ENCODE measurements at places on chromosomes 5 and 9.

- DNase-seq = peak; percentile 89
Observed at GRCh38 chr5:132086277-132086794, 12.7 kb downstream of the CSF2 start.

- DNase-seq = peak; percentile 97
Observed at GRCh38 chr5:65120371-65120967, 351.7 kb downstream of the CWC27 start.

DNA sequence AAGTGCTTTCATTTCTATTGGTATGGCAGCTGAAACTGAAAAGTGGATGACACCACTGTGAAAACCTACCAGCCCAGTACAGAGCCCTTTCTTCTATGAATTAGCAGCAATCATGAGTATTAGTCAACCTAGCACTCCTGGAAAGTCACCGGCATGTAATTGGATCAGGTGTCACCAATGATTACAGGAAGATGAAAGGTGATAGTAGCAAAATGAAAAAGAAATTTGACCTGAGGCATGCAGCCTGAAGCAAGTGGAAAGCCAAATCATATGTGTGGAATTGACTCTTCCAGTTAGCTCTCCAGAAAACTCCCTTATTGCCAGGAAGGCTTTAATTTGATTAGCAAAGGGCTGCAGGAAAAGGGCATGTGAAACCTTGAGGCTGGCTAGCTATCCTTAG lies 81.2 kb upstream of the NAA35 start:
- peak; percentile 43 for DNase-seq

GRCh38 chr5:136149891-136150290 lies 17.2 kb downstream of the SMAD5 start:
- DNase-seq = no peak

DNA sequence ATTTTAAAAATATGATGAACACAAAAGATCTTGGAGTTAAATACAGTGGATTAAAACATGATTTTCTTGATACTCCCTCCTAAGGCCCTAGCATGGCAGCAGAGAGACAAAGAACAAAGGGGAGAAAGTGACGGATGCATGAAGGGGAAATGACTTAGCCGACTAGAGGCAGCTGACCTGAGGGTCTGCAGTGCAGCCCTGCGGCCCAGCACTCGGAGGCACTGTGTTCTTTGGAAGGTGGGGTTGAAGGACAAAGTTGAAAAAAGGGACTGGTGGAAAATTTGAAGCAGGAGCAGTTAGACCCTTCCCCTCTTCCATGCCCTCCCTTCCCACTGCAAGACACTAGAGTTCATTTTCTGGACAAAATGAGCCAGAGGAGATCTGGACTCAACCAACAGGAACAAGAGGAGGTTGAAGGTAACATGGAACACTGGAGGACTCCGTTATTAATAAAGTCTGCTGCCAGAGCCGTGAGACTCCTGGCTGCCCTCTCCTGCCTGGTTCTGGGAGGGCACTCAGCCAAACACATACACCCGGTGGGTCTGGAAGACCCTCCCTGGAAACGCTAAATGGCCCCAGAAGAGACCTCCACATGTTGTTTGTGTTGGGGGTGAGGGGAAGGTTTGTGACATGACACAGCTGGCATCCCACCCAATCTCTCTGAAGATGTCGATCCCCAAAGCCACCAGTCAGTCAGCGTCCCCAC lies 98.1 kb downstream of the JMY start:
- DNase-seq = peak; percentile 13

DNA sequence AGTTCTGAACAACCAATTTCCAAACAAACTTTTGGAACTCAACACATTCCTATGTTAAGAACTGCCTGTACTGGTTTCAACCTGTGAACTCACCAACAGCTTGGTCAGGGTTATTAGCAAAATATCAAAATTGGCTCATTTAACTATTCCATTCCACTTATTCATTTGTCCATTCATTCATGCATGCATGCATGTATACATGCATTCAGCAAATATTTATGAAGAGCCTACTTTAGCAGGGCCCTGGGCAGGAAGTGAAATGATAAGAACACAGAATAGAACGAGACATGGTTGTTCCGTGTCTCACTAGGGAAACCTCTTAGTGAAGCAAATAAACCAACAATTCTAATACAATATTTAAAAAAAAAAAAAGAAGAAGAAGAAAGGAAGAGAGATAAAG lies 107.4 kb downstream of the GLIS3 start:
- DNase-seq = no peak

DNA sequence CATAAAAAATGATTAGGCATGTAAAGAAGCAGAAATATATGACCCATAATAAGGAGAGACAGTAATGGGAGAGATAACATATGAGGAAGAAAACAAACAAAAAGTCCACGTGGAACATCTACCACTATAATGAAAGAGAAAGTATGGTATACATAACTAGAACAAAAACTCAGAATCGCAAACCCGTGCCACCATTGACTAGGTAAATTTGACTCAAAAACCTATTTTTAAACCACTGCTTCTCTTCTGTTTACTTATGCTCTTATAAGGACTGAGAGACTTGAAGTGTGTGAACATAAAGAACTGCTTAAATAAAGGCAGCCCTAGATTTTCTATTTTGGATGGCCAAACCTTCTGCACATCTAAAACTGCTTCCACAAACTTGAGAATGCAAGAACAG lies 330.7 kb downstream of the CAAP1 start:
- no peak for DNase-seq

- no peak for DNase-seq
Observed at GRCh38 chr9:127447416-127448111, 3.6 kb downstream of the RPL12 start.

DNA sequence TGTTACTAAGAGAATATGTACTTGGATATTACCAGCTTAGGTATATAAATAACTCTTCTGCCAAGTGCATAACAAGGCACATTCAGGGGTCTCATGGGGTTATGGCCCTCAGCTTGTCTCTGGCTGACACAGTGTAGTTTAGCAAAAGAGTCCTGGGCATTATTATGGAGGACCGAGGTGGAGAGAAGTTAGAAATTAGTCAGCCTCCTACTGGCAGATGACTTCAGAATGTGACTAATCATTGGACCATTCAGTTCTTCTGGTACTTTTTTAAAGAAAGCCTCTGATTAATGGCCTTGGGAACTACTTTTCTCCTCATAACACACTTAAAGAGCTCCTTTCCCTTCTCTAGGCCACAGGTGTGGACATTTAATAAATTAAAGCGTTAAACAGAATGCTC lies 178.9 kb downstream of the SH3GL2 start:
- DNase-seq = no peak

DNA sequence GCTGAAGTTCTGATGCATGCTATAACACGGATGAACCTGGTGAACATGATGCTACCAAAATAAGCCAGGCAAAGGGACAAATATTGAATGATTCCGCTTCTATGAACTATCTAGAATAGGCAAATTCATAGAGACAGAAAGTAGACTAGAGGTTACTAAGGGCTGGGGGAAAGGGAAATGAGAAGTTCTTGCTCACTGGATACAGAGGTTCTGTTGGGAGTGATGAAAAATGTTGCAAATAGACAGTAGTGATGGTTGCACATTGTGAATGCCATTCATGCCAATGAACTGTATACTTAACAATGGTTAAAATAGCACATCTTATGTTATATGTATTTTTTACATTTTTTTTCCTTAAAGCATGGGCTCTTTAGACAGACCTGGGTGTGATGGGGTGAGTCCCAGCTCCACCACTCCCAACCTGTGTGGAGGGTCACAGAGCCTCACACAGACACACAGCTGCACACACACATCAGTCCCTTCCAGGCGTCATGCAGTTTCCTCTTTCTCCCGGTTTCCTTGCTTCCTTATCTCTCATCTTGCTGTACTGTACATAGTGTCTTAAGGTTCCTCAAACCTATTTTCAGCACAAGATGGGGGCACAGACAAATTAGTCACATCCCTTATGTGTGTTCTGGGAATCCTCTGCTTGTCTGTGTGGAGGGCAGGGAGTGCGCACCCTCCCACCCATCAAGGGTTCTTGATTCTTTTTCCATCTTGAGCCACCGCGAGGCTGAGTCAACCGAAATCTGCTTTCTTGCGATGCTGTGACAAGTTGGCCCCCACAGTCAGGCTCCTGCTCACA lies 192.9 kb downstream of the CRB2 start:
- no peak for DNase-seq

DNA sequence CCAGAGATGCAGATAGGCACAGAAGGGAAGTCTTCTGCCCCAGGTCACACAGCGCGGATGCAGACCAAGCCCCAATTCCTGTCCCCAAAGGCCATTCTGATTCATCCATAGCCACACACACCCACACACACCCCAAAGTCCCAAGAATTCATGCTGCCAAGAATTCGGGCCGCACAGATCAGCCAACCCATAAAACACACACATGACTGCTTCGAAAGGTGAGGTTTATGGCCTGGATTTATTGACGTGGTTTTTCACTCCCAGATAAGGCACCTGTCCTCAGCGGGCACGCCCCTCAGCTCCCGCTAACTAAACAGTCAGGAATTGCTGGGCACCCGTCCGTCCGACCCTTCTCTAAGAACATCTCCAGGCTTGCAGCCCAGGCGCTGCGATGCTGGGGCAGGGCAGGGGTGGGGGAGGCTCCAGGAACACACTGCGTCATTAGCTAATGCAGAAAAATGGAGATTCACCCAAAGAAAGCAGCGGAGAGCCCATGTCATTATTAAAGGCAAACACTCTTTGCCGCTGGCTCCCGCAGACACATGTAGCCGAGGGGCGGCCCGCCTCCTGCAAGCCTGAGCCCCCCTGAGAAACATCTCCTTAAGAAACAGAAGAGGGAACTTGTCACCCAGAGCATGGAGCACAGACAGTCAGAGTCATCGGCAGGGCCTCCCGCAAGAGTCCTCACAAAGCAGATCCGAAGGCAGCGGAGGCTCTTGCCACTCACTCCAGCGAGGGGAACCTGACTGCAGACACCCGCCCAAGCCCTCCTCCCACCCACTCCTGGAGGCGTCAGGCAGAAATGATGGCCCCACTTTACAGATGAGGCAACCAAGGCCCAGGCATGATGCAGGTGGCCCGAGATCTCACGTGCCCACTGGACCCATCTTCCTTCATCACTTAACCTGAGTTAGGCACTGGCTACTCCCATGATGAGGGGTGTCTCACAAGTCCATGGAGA lies 19.9 kb downstream of the VAV2 start:
- DNase-seq = no peak

GRCh38 chr5:72369301-72369700 lies 49.1 kb downstream of the PTCD2 start:
- no peak for DNase-seq

DNA sequence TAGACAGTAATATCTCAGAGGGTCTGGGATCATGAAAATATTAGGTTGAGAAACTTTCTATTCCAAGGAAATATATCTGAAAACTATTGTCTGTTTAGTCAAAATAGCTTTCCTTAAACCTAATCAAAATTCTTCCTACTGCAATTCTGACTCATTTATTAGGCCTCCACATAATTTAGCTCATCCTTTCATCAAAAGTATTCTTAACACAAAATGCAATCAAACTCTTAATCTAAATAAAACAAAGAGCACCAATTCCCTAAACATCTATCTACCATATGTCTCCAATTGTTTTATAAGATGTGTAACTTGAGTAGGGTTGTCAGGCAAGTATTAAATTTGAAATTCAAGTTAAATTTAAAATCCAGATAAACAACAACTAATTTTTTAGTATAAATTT lies 142.1 kb downstream of the PLK2 start:
- DNase-seq = no peak

DNA sequence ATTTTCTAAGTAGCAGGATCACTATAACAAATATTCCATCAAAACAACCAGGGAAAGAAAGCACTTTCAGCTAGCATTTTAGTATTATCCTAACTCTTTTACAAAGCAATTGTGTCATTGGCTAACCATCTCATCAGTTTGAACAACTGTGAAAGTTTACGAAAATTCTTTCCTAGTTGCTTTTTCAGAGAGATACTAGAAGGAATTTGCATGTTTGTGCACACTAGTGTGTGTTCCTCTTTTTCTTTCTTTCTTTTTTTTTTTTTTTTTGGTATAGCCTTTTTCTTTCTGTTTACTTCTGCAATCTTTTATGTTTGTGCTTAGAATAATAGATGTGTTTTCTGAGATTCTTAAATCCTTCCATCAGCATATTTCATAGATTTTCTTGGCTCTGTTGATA lies 124.7 kb upstream of the SEMA6A start:
- no peak for DNase-seq

DNA sequence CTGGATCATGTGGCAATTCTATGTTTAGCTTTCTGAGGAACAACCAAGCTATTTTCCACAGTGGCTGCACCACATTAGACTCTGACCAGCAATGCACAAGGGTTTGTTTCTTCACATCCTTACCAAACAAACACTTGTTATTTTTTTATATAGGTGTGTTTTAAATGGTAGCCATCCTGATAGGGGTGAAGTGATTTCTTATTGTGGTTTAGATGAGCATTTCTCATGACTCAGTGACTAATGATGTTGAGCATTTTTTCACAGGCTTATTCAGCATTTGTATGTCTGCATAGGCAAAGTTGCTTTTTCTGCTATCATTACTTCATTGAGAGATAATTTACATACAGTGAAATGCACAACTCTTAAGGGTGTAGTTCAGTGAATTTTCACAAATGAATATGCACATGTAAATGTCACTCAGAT lies 36.0 kb downstream of the ANKRD33B start:
- DNase-seq = no peak

Data from NCI-H69 (cell line).